ENCODE measurements at places on chromosomes 7 and 10.
A peak's percentile ranks its signal among the peaks of the same experiment; 100 is the strongest.

DNA sequence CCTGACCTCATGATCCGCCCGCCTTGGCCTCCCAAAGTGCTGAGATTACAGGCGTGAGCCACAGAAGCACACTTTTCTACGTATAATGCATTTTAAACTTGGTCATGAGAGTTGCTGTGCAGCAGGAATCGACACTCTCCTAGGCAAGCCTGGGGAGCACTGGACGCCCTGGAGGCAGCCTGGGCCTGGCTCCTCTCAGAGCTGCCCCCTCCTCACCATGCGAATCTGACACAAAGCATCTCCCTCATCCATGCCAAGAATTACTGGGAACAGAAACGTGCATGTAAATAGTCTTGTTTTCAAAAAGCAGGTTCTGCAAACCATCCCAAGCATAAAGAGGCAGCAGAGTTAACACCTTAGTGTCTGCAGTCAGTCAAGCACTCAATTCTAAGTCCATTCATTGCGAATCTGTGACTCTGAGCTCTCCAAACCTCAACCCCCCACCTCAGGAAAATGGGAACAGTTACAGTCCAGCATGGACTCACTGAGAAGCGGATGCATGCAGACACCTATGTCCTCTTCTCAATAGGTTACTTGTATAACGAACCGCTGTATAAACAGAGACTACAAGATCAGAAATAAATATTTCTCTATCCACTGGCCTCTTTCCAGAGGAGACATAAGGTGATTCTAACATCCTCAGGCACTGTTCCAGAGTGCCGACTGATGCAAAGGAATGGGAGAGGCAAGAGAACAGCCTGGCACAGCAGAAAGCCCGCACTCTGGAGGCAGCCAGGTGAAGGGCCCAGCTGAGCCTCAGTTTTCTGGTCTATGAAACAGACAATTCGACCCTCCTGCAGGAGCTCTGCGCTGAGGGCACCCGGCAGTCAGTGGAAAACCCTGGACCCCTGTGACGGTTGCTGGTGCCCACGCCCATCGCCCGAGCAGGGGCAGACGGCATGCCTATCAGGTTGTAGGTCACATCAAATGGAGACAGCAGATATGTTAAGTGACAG is 68.9 kb downstream of the MAD1L1 start:
- DNase-seq: no peak

DNA sequence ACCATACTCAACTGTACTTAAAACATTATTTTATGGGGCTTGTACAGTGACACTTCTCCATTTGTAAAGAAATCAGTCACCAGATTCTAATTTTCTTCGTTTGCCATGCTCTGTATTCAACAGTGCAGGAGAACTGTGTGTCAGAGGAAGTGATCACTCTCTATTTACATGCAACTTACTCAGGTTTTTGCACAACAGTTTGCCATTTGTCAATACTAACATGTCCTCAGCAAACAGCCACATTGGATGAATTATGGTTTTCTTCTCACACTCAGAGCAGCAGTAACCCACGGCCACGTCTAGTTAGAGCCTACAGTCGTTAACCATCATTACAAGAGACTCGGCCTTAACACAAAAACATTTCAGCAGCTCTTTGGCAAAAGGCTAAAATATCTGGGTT is 69.2 kb upstream of the SP4 start:
- DNase-seq: no peak

- no peak for DNase-seq
Observed at GRCh38 chr7:142438235-142438922, 180.5 kb upstream of the PRSS58 start.

- no peak for DNase-seq
Observed at GRCh38 chr7:115728518-115728917, 302.0 kb downstream of the TFEC start.

GRCh38 chr7:7110706-7111105 is 71.6 kb upstream of the C1GALT1 start:
- DNase-seq: no peak

DNA sequence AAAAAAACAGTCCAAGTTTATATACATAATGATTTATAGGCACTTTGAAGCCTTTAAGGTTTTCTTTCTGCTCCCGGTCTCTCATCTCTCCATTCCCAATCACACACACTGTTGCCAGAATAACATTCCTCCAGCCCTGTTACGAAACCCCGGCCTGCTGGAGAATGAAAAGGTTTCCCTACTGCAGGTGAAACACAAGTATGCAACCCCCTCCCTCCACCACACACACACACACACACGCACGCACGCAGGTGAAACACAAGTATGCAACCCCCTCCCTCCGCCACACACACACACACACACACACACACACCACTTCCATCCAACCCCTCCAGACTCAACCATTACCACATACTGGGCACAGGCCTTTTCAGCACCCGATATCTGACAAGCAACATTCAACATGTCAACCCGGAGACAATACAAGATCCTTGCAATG is 87.5 kb downstream of the PARD3 start:
- no peak for DNase-seq

GRCh38 chr7:74181821-74182220 is 7.7 kb downstream of the EIF4H start:
- no peak for DNase-seq

DNA sequence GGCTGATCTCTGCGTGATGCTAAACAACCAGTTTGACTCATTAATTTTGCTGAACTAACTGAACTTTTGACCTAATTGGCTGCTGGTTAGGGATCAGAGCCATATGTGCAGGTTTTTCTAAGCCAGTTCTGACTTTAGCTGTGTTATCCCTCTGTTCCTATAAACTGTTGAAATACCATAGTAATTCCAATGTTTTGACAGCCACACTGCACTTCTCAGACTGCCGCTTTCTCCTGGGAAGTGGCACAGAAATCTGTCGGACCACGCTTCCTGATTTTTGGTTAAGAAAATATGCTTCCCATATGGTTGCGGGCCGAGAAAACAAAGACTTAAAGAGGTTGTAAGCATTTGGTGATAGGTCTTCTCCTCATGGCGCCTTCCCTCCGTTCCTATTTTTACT is 42.3 kb downstream of the TBXAS1 start:
- DNase-seq: no peak

- no peak for DNase-seq
Observed at GRCh38 chr10:130771491-130771946, 540.0 kb downstream of the TCERG1L start.

DNA sequence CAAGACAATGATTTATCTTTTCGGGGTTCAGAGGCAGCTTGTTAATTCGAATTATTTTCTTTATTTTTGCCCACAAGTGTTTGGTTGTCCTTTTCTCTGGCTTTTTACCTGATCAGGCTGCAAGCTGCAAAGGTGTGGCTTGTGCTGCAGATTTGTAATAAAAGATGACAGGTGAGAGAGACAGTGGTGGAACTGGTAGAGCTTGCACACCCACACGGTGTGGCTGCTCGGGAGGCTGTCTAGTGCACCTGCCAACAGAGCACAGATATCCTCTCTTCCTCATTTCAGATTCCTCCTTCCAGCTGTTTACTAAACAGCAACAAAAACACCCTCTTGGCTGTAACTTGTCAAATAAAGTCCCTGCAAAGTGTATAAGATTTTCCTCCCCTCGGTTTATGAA is 9.2 kb downstream of the GJD4 start:
- no peak for DNase-seq

GRCh38 chr10:114311023-114311422 is 72.0 kb downstream of the VWA2 start:
- no peak for DNase-seq

GRCh38 chr7:117014673-117015133 is 61.4 kb downstream of the ST7 start:
- DNase-seq: no peak

DNA sequence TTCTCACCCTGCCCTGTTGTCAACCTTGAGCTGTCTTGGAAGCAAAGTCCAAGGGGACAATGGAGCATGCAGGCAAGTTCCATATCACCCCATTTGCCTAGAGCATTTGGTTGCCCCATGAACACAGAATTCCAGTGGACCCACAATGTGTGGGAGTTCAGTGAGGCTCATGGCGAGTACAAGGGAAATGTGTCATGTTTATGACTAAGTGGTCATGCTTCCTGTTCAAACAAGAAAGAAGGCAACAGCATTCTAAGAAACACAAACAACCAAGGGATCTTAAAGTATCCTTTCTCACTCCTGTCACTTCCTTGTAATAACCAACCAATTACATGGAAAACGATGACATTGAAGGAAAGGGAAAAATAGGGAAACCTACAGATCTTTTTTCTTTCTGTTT is 513.0 kb downstream of the INHBA start:
- DNase-seq: peak; percentile 96

- no peak for DNase-seq
Observed at GRCh38 chr7:137578541-137578940, 235.0 kb upstream of the PTN start.

DNA sequence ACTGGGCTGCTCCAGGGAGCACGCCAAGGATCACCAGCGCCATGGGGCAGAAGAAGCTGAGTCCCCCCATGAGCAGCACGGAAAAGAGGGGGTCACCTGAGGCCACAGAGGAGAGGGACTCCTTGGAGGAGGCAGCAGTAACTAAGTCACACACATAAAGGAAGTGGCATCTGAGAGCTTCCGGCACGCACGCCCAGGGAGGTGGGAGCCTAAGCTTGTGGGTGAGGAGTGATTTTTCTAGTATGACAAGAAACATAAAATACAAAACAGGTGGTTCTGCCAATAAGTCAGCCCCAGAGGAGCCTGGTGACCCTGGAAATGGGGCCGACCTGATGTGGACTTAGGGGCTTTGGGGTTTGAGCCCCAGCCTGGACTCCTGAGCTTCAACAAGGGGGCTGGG is 60.8 kb downstream of the CARD11 start:
- DNase-seq: no peak

GRCh38 chr7:82156168-82156567 is 287.4 kb downstream of the CACNA2D1 start:
- no peak for DNase-seq

DNA sequence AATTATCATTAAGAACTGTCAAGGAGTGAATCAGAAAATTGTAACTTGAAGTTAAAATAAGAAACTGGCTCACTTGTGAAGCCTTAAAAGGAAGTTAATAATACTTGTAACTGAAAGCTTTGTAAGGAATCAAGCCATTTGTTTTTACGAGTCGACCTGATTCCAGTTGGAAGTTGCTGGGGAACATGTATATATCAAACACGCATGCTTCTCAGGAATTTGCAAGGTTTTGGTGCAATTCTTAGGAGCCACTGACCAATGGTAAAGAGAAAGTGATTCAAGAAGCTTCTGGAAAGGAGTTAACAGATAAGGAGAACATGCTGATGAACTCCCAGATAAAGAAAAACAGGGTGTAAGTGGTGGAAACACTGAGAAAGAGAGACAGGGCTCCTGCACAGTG is 56.4 kb downstream of the ETV1 start:
- no peak for DNase-seq

- peak; percentile 97 for DNase-seq
Observed at GRCh38 chr7:46385662-46386309, 464.7 kb upstream of the IGFBP3 start.

GRCh38 chr7:131031099-131031868 is 296.4 kb upstream of the MKLN1 start:
- no peak for DNase-seq

DNA sequence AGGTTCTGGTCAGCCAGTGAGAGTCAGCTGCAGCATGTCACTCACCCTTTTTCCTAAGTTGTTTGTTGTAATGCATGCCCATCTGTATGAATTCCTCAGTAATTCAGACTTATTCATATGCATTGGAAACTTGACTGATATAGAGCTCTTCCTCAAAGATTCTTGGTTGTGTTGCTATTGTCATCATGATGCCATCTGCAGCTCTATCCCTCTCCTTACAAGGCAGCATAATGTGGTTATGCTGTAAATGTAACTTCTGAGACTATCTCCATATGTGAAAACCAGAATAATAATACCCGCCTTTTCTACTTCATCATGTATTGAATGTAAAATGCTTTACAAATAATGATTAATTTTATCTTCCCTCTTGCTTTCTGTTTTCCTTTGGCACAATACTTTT is 252.6 kb upstream of the MTPN start:
- no peak for DNase-seq

DNA sequence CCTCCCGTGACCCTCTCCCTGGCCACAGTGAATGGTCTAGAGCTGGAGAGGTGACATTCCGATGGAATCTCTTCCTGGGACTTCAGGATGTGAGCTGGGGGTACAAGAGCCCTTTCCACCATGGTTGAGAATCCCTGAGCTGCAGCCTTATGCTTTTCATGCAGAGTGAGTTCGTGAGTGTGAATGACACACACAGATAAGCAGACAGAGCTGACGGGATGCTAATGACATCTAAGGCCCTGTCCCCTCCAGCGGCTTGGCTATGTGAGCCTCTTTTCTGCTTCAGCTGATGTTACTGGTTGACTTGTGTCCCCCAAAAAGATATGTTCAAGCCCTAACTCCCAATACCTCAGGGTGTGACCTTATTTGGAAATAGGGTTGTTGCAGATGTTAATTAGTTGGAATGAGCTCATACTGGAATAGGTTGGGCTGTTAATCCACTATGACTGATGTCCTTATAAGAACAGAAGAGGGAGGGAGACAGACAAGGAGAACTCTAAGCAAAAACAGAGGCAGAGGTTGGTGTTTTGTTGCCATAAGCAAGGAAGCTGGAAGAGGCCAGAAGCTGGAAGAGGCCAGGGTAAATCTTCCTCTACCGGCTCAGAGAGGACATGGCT is 111.1 kb upstream of the AFAP1L2 start:
- no peak for DNase-seq

- DNase-seq: no peak
Observed at GRCh38 chr10:80516506-80517075, 21.1 kb upstream of the SH2D4B start.
